ENCODE measurements at places on chromosomes 1 and 21.

- no peak for DNase-seq
Observed at GRCh38 chr1:197351821-197352440, 83.9 kb downstream of the CRB1 start.

- DNase-seq = no peak
Observed at GRCh38 chr1:87706203-87706602, 377.5 kb downstream of the LMO4 start.

DNA sequence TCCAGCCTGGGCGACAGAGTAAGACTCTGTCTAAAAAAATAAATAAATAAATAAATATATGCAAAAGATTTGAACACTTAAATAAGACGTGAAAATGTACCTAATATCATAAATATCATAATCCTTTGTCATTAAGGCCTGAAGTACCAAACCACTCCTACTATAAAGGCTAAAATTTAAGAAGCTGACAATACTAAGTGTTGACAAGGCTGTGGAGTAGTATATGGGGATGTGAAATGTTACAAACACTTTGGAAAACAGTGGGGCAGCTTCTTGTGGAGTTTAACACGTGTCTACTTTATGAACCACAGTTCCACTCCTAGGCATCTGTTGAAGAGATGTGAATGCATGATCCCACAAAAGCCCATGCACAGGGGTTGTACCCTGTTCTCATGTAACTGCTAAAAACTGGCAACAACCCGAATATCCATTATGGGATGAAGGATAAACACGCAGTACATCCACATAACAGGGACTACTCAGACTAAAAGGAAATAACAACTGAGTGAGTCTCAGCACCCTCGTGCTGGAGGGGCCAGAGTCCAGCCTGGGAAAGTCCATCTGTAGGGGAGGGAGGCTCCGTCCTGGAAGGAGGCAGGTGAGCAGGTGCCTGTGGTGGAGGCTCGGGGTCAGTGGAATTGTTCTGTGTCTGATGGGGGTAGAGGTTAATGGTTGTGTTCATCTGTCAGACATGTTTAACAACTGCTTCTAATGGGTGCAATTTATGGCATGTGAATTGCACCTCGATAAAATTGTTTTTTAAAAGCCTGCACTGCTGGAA, 6.7 kb upstream of the SLC19A1 start:
- DNase-seq = no peak

- no peak for DNase-seq
Observed at GRCh38 chr1:91891454-91891853, 5.5 kb upstream of the TGFBR3 start.

Measured in NCI-H2081 (cell line).